AG20443 (cell line): ENCODE measurements at places on chromosomes 4 and X.

- DNase-seq: no peak
Measured at GRCh38 chrX:136586386-136586785, 54.4 kb downstream of the VGLL1 start.

DNA sequence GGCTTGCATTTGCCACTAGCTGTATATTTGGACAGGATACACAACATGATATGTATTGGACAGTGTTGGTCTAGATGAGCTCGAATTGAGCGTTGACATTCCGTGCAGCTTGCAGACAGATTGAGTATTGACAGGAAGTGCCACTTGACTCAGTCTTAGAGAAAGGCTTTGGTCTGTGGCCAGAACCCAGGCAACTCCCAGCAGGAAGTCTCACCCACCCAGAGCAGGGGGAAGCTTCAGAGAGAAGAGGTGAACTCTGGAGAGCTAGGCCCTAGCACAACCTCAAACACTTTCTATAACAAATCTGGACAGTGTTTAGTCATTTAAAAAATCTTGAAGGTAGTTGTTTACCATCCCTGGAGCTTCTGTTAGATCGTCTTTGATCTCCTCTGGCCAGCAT is 280.5 kb downstream of the FBXW7 start:
- DNase-seq: no peak

GRCh38 chrX:136138939-136139338 is 8.4 kb upstream of the FHL1 start:
- no peak for DNase-seq

DNA sequence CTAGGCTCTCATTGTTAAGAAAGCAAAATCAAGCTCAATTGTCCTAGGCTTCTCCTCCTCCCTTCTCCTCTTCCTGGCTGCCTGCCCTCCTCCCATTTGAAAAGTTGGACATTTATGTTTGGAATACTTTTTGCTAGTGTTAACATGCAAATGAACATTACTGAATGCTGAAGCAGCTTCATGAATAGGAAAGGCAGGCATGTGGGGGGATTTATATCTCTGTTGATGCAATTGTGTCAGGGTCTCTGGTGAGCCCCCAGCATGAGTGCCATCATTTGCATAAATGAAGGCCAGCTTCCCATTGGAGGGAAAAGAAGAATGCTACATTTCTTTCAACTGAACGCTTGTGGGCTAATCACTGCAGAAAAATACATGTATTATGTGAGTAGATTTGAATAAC is 160.1 kb upstream of the NDST3 start:
- DNase-seq: no peak

DNA sequence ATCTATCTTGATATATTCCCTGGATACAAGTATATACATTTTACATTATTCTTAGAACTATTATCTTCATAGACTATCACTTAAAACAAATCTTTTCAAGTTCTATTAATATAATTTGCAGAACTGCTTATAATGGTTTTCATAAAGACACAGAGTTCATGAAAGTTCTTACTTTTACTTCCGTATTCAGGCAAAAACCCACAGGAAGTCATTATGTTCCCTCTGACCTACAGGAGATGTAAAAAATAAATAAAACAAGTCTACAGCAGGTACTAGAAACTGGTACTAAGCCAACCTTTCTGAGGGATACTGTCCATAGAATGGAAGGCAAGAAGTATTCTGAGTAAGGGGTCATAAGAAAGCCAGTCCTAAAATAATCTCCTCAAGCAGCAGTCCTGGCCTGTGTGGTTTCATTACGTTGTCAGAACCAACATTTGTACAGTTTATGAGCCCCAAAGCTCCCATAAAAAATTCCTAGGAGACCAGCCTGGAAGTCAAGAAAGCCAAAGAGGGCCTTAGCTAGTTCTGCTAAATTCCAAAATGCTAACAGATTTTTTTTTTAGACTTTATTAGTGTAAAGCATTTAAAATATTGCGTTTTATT is 68.6 kb downstream of the CAMK2D start:
- DNase-seq: no peak

- DNase-seq: no peak
Measured at GRCh38 chrX:37488323-37488722, 83.1 kb upstream of the LANCL3 start.

GRCh38 chr4:3313139-3313538 is 20.3 kb downstream of the RGS12 start:
- no peak for DNase-seq

- no peak for DNase-seq
Measured at GRCh38 chrX:44891642-44892041, 18.7 kb downstream of the KDM6A start.

DNA sequence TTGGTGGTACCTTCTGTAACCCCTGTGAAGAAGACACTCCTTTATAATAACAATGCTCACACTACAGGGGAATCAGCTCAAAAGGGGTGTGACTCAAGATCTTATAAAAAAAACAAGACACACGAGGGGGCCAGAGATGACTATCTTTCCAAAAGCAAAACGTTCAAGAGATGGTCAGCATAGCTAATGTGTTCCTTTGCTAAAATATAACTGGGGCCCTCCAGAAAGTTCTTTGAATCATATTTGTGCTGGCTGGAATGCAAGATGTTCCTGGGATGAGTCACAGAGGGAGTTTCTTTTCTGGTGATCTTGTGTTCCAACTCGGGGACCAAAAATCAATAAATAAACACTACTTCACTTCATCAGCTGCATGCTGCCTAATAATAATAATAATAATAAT is 46.5 kb downstream of the RAI2 start:
- peak; percentile 33 for DNase-seq
